ENCODE measurements at places on chromosomes 5 and 9.
A peak's percentile ranks its signal among the peaks of the same experiment; 100 is the strongest.

DNA sequence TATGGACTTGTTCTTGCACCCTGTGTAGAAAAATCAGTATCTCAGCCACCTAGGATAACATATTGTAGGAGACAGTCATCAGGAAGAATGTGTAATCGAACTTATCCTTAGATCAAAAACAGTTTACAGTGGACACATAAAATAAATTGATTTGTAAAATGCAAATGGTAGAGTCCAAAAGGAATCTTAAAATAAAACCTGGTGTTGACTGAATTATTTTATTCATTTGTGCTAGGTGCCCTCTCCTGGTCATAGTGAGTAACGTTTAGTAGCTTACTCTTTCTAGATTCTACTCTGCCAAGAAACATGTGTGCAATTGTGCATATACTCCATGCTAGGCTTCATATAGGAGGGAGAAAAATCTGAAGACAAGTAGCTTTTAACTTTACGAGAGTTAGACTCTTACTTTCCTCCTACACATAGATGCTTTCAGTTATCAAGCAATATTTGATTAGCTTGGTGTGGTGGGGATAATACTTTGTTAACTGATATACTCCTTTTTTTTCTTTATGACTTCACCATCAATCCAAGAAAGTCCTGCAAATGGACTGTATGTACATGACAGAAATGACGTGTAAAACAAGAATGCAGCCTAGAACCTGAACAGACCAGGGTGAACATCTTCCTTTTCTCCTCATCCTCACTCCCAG is 23.7 kb upstream of the LOX start:
- DNase-seq, result peak; percentile 44

DNA sequence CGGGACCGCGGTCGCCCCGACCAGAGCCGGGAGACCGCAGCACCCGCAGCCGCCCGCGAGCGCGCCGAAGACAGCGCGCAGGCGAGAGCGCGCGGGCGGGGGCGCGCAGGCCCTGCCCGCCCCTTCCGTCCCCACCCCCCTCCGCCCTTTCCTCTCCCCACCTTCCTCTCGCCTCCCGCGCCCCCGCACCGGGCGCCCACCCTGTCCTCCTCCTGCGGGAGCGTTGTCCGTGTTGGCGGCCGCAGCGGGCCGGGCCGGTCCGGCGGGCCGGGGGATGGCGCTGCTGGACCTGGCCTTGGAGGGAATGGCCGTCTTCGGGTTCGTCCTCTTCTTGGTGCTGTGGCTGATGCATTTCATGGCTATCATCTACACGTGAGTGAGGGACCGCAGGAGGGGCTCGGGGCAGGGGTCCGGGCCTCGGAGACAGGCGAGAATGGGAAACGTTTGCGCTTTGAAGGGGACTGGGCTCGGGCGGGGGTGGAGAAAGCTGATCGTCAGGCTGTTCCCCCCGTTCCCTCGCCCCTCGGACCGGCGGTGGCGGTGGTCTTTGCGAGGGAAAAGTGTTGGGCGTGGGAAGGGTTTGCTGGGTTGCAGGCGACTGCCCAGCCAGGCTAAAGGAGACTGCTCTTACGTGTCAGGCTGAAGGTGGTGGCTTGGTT is 457 bp downstream of the UGCG start:
- DNase-seq, result no peak

GRCh38 chr5:73814233-73814846 is 188.3 kb downstream of the ARHGEF28 start:
- no peak for DNase-seq

DNA sequence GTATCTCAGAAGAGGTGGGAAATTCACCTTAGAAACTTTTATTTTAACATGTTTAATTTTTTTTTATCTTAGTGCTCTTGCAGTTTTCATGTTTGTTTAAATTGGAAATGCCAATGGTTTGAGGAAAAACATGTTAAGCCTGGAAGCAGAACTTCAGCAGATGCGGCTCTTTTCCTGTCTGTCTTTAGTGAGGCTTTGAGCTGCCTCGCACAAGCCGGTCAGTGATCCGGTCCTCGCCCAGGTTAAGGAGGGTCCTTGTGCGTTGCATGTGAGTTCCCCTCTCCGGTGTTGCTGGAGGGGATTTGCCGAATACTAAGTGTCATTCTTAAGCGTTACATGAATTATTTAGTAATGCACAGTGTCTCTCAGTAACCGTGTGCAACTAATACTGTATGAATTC is 9.4 kb upstream of the PLEKHG4B start:
- no peak for DNase-seq

DNA sequence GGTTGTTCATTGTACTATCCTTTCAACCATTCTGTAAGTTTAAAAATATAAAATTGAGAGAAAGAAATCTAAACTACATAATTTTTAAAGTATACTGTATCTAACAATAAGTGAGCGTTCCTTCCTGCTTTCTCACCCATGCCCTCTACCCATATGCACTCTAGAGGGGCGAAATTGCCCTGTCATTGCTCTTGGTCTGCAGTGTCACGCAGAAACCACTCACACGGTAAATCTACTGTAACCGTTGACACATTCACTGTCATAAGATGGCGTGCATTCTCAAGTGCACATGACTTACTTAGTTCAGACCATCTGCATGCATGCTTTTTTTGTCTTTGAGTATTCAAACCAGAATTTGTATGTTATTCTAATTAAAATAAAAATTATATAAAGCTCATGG is 55.7 kb upstream of the NIPBL start:
- DNase-seq, result no peak

DNA sequence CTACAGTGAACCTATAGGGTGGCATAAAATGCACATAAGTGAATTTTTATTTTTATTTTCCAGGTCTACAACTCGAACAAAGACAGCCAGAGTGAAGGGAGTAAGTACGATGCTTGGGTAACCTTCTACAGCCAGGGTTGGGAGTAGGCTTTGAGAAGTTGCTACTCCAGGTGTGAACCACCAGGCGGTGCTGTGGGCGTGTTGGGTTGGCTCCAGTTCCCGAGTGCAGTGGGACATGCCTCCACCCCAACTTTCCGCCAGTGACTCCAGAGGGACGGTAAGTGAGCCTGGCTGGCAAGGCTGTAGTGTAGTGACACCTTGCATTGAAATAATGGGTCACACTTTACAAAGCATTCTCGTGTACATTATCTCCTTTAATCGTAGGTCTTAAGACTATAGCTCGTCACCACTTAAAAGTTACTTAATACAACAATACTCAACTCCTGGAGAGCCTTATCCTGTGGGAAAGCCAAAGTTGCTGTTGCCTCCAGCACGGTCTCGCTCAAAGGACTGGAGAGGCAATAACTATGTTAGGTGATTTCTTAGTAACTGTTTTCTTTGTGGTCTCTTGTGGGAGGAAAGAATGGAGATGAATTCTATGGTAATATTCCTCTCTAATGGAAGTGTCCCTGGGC is 244.0 kb downstream of the ARHGAP26 start:
- no peak for DNase-seq

DNA sequence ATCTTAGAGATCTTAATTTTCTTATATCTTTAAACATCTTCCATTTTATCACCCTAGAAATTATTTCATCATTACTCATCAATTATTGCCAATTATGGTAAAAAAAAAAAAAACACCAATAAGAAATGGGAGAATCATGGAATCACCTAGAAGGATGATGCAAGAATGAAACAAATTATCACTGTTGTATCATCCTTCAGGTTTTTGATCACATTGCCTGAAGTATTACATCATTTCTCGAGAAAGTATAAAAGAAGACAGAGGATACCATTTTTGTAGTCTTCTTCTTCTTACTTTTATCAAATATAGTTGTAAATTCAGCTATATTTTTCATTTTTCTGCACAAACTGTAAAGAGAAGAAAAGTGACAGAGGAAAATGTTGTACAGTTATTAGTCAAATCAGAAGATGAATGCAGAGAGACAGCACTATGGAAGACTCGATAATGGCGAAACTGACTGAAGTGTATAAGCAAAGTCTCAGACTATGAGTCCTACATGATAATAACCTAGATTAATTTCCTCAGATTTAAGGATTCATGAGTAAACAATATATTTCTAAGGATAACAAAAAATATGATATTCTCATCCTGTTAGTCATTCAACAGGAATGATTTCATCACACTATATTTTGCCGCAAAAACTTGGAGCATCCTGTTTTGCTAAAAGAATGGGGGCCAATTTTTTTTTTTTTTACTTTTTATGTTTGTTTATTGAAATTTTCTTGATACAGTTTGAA is 5.9 kb upstream of the STC2 start:
- no peak for DNase-seq

GRCh38 chr5:65989158-65989557 is 62.8 kb downstream of the ERBIN start:
- DNase-seq, result no peak

DNA sequence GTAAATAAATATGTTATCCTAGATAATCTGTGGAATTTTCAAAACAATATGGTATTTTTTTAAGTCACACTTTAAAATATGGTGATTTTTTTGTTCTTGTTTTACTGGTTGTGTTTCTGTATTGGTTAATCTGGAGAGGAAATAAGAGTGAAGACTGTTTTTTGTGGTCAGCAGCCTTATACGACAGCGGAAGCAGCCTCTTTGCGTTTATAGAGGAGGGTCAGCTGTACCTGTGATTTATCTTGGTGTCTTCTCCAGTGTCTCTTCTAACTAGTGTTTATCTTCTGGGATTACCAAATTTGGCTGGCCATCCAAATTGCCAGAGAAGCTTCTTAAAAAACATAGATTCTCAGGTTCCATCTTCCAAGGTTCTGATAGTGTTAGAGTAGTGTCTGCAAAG is 58.7 kb downstream of the ICE1 start:
- no peak for DNase-seq

- DNase-seq, result peak; percentile 94
Measured at GRCh38 chr5:171596391-171596878, 177.0 kb downstream of the FGF18 start.

DNA sequence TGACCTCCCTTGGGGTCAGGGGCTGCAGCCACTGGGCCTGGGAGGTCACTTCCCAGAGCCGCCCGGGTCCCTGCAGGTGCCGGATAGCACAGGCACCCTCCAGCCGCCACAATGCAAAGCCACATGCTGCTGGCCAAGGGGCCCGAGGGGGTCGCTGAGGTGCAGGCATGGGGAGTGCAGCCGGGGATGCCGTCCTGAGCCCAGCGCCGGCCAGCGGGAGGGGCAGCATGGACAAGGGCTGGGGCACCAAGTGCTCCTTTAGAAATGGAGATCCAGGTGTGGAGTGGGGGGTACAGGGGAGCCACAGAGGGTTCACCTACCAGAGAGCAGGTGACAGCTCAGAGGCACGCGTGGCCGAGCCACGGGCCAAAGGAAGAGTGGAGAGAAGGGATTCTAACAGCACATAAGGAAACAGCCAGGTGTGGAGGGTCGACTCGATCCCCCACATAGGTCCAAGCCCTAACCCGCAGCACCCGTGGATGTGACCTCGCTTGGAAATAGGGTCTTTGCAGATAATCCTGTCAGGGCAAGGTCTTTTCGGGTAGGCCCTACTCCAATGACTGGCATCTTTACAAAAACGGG is 24.7 kb downstream of the ZDHHC11B start:
- no peak for DNase-seq

DNA sequence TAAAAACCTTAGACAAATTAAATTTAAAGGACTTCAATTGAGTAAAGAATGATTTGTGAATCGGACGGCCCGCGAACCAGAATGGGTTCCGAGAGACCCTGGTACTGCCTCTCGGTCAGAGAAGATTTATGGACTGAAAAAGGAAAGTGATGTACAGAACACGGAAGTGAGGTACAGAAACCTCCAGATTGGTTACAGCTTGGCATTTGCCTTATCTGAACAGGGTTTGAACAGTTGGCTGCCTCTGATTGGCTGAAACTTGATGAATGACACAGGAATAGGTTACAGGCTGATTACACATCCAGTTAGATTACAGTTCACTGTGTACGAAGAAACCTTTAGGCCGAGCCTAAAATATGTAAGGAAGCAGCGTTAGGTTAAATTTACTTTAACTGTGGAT is 156.5 kb upstream of the EGFLAM start:
- DNase-seq, result no peak

DNA sequence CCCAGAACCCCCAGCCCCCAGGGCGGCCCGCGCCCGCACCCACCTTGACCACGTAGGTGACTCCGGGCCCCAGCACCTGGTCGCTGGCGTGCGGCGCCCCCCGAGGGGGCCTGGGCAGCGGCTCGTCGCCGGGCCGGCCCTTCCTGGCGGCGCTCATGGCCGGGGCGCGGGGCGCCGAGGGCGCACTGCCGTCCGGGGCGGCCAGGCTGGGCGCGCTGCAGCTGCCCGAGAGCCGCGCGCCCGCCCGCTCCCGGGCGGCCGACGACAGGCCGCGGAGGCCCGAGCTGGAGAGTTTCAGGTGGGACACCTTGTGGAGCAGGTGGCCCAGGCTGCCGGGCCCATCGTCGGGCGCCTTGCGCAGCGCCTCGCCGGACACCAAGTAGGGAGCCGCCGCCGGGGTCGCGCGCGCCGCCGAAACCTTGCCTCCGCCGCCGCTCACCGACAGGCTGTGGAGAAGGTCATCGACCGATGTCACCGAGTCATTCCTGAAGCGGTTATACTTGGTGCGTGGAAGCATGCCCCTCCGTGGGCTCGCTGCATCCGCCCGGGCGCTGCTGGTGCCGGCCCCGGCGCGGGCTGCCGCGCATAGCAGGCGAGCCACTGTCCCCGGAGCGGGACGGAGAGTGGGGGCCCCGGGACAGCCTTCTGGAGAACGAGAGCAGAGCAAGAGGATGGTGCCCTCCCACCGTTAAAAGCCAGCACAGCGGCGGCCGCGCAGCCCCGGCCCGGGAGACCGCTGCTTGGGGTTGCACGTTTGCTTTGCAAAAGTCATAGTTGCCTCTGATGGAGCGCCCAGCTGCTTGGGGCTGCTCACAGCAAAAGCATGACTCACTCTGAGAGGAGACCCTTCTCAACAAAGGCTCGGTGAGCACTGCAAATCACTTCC is at the start of gene SHC3:
TSS of gene SHC3 (minus strand) at position 875 of the 886 bp plus-strand sequence. CDS start at position 517, 358 bp downstream.
- peak; percentile 27 for DNase-seq

DNA sequence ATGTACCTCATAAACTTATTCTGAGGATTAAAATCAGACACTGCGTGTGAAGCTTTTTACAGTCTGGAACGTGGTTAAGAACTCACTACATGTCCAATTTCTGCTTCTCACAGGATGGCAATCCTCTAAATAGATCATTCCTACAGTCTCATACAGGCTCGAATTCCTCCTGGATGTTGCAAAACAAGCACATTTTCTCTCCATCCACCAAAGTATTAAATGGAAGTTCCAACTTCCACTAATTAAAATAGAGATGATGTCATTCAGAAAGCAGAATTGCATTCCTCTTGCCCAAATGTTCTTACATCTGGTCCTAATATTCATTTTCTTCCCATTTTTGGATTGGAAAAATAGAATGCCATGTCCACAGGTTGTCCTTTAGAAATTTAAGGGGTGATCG is 145.5 kb upstream of the PCA3 start:
- DNase-seq, result no peak

GRCh38 chr5:137320056-137321045 is 178.8 kb downstream of the SPOCK1 start:
- DNase-seq, result peak; percentile 15

DNA sequence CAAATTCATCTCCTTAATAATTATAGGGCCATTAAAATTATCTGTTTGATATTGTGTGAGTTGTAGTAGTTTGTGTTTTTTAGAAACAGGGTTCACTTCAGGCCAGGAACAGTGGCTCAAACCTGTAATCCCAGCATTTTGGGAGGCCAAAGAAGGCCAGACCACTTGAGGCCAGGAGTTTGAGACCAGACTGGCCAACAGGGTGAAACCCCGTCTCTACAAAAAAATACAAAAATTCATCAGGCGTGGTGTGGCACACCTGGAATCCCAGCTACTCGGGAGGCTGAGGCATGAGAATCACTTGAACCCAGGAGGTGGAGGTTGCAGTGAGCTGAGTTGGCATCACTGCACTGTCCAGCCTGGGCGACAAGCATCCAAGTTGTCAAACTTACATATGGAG is 57.0 kb downstream of the IARS1 start:
- DNase-seq, result no peak

- DNase-seq, result no peak
Measured at GRCh38 chr5:38410304-38410990, 146.0 kb downstream of the LIFR start.

GRCh38 chr5:138770291-138770690 is 17.1 kb downstream of the CTNNA1 start:
- no peak for DNase-seq

Measured in NCI-H446 treated with DMSO at 0.1 percent for 48 hours (cell line).